Stimulated activated CD4-positive, alpha-beta T cell treated with anti-CD3 and anti-CD28 coated beads, Interleukin-15, amount 100 ng/mL, for 1 hour (primary cell): ENCODE measurements at places on chromosomes 2 and 18.

GRCh38 chr2:145961846-145962245 is 1441.9 kb upstream of the ZEB2 start:
- DNase-seq, result no peak

- no peak for DNase-seq
Observed at GRCh38 chr2:104412384-104412783, 441.5 kb upstream of the POU3F3 start.

GRCh38 chr2:6623746-6624145 is 242.0 kb downstream of the CMPK2 start:
- DNase-seq, result no peak

DNA sequence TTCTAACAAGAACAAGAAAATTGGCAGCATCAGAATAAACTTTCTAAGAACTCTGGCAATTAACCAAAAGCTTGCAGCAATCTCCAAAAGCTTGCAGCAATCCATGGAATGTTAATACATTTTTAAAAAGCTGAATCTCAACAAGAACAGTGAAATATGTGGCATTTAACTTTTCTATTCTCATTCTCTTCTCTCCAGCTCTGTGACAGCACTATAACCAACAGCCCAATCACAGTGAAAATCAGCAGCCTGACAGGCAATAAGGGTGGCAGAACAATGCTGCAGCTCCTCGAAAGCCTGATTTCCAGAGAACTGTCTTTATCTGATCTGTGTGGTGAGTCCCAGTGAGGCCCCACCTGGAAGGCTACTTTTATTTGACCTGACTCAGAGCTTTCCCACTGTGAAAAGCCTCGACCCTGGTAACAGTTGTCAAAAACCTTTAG is 60.0 kb downstream of the TMEM131 start:
- DNase-seq, result no peak

DNA sequence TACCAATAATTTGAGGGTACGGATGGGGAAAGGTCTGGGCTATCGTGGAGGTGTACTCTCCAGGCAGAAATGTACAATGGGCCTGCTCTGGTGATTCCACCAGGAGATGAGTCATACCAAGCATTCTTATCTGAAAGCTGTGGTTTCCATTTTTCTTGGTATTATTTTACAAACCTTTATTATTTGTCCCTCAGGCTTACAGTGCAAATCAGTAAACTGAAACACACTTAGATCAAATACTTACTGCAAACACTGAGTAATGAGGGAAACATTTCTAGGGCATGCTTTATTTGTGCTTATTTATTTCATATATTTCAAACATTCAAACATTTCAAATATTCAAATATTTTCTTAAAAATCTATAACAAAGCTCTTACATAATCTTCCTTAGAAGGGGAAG is 319.8 kb downstream of the RND3 start:
- DNase-seq, result no peak

DNA sequence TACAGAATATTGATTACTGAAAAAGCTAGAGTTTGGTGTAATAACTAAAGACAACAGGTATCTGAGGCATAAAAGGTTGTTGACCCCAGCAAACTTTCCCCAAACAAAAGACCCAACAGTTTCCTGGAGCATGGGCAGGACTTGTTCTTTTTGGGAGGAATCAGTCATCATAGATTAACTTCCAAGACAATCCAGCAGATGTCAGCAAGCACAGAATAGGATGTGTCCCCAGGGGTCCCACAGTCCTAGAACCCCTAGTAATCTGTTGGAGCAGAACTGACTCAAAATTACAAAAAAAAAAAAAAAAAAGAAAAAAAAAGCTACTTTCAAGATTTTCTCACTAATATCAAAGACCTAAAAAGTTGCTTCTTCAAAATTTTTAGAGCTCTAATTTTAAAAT is 564.7 kb upstream of the SLC39A10 start:
- DNase-seq, result no peak

DNA sequence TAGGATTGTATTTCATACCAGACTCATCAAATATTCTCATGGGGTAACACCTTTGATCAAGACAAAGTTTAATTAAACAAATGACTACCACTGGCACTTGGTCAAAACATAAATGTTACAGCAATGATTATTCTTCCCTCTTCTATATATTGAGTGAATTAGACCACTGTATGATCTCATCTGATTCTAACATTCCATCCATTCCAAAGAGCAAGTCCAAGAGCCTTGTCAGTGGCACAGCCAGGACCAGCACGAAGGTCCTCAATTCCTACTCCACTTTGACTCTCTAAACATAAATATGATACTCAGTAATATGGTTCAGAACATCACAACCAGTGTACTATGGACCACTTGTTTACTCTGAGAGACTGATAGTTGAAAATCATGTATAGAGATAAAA is 86.4 kb downstream of the AP1S3 start:
- no peak for DNase-seq
